ENCODE measurements at places on chromosomes 13 and 19. TPM values are rescaled to one million over a fixed set of nuclear protein-coding genes. Genes with fewer than 3 reads are reported as not detected.

The PEX11G gene
- total RNA-seq, result 4.3 TPM

The KASH5 gene
- total RNA-seq, result 0.14 TPM

The ZNF584 gene
- 6.8 TPM for total RNA-seq

The FAM216B gene
- total RNA-seq, result not detected

The ATCAY gene
- total RNA-seq, result 23.5 TPM

The KLHL1 gene
- total RNA-seq, result not detected

The TSHZ3 gene
- 22.3 TPM for total RNA-seq

The DENND1C gene
- total RNA-seq, result 6.3 TPM

The THSD8 gene
- 50.2 TPM for total RNA-seq

The ZBTB32 gene
- total RNA-seq, result 0.11 TPM

The REEP6 gene
- 19.5 TPM for total RNA-seq

DNA sequence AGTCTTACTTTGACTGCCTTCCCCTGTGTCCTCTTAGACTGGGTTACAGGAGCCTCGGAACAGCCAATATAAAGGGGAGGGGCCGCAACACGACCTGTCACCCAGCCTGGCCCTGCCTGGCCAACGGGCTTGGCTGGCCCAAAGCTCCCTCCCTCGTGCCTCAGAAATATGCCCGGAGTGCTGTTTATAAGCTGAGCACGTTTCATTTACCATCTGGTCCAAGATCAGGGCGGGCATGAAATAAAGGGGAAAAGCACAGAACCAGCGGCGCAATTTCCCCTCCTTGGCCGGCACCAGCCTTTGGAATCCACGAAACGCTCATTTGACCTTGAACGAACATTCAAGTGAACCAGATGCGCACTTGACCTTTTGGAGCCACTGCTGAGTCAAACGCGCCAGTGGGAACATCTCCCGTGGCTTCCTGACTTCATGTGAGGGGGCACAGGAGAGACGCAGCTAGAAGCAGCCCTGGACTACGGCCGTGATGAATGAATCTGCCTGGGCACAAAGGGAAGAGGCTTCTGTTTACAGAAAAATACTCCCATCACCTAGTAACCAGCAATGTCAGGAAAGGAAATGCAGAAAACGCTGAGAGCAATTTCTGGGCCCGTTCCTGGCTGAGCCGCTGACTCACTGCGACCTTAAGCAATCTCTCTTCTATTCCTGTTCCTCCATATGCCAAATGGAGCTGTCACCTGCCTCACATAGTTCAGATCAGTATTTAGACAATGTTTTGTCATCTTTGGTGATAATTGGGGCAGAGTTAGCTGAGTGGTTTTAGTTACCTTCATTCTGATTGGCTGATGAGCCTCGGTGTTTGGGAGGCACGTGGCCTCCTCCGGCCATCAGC, 53.3 kb downstream of the RFX2 start:
- DNase-seq, result no peak

DNA sequence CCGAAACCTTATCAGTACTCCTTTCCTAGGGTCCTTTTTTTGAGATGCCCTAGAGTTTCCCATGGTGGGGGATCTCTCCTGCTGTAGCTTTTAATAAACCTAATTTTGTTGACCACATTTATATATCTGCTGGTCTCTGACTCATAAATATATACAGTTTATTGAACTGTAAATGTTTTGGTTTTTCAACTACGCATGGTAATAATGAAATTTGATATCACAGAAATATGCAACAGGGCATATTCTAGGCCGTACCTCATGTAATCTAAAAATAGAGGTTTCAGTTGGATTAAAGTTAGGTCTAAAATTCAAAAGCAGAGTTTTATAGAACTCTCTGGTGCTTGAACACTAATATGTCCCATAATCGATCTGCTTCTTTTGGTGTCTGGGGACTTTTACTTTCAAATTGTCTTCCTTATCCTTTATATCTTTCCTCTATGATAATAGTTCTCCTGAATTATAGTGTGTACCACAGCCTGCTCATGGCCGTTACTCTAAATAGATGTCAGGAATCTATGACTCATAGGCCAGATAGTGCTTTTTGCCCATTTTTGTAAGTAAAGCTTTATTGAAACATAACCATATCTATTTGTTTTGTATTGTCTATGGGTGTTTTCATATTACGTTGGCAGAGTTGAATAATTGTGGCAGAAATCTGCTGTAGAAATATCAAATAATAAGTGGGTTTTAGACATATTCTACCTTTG, 324.8 kb upstream of the PCDH9 start:
- DNase-seq, result no peak

DNA sequence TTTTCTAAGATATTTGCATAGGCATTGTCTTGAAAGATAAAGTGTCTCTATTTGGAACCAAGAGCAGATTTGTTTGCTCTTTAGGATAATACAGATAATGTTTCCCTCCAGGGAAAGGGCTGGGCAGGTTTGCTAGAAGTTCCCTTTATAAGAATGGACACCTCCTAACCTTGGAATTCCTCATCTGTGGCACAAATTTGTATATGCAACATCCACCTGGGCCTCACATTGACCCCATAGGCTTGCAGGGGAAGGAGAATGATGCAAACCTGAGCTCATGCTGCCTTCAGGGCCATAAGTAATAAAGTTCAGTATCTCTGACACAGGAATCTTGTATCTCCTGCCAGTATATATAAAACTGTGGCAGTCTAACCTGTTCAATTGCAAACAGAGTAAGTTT, 508.4 kb upstream of the MIR17HG start:
- no peak for DNase-seq

DNA sequence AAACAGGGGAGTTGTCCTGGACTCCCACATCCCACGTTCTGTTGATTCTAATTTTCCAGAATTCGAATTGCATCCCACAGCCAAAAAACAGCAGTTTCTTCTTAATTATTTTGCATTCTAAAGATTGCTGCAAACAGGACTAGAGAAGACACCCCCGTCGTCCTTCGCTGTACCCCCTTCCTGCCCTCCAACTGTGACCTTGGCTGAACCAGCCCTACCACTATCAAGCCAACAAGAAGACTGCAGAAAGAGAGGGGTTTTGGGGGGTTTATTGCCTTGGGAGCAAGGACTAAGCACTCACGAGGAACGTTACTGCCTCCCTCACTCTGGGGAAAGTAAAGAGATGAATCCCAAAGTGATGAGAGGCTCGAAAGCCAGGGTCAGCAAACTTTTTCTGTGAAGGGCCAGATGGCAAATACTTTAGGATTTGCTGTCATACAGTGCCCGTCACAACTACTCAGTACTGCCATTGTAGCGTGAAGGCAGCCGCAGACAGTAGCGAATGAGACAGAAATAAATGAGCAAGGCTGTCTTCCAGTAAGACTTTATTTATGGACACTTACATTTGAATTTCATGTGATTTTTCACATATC, 32.5 kb upstream of the KATNAL1 start:
- no peak for DNase-seq

DNA sequence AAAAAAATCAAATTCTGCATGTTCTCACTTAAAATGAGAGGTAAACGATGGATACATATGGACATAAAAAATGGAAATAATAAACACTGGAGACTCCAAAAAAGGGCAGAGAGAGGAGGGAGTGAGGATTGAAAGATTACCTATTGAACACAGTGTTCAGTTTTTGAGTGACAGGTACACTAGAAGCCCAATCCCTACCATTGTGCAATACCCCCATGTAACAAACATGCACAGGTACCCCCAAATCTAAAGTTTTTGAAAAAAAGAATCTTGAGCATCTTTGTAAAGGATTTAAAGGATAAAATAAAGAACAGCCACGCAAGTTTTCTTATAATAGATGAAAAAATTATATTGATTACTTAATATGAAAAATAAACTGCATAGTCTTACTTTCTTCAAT, 16.7 kb upstream of the CLC start:
- DNase-seq, result no peak

DNA sequence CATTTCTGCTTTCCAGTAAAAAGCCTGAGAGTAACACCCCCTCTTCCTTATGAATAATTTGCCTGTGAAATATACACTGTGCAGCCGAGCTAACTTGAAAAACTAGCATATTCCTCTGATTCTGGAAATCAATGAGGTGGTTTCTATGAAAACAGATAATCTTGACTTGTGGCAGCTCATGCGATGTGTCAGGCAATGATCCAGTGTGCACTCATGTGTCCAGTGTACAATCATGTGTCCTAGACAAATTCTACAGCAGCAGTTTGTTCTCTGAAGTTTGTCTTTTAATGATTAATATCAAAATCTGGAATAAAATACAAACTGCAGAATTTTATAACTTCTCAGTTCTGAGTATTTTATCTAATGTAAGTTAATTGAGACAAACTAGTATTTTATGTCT, 2213.9 kb upstream of the PCDH20 start:
- no peak for DNase-seq

DNA sequence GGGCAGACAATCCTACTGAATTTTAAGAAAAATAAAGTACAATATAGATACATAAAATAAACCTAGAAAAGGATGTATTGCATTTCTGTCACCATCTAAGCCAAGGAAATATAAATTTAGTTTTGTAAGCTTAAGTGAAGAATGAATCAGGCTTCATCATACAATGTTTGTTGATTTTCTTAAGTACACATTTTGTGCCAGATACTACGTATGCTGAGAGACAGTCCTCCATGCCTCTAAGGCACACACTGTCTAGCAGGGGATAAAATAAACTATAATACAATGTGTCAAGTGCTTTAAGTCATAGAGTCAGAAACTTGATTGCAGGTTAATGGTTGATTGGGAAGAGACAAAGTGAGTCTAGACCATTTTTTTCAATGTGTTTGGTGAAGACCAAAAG, 465.7 kb downstream of the TBC1D4 start:
- no peak for DNase-seq

DNA sequence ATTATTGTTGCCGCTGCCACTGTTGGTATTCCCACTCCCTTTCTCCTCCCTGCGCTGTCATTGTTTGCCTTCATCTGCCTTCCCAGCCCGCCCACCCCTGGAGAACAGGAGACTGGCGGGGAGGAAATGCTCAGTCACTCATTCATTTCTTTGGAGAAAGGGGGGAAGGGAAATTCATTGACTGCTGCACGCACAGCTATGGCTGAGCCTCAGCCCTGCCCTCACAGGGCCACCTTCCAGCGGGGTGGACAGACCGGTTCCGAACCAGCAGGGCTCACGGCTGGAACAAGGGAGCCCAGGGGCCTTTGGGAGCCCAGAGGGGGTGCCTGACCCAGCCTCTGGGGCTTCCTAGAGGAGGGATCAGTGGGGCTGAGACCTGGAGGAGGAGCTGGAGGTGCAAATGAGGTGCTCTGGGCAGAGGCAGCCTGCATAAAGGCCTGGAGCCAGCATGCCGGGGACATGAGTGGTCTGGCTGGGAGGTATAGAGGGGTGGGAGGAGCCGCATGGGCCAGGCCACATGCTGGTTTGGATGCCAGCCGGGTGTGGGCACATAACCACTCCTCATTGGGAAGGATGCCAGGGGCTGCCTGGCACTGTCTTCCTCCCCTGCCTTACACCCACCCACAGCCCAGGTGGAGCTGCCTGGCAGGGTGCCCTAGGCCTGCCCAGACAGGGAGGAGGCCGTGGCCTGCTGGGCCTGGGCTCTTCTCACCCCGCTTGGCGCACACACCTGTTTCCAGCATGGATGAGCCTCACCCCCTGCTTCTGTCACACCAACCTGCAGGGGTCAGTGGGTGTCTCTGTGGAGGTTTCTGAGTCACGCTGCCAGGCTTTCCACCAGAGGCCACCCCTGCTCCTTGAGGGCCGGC, 26.8 kb downstream of the PPP5C start:
- DNase-seq, result peak; percentile 61

DNA sequence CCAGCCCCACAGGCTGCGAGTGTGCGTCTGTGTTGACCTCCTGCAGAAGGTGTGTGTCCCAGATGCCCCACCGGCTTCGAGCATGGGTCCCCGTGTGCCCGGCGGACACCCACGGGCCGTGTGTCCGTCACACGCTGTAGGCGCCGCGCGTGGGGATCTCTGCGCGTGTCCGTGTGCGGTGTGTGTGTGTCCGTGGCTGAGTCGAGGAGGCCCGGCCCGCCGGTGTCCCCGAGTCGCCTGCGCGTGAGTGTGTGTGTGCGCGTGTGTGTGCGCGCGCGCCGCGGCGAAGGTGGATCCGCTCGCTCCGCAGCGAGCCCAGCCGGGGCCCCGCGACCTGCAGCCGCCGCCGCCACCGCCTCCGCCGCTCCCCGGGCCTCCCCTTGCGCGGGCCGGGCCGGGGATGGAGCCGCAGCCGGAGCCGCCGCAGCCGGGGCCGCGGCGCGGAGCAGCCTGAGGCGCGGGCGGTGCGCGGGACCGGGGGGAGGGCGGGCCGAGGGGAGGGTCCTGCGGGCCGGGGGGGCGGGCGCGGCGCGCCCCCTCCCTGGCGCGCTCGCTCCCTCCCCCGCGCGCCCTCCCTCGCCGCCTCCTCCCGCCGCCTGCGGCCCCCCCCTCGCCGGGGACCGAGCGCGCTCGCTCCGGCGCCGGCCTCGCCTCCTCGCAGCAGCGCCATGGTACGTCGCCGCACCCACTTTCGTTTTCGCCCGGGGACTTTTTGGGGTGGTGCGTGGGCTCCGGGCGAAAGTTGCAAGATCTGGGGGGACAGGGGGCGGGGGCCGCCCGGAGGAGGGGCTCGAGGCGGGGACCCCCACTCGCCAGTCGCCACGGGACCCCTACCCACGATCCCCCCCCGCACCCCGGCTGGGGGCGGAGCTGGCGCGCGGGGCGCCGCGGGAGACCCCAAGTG, 7.1 kb upstream of the NFIC start:
- DNase-seq, result no peak

- DNase-seq, result no peak
Measured at GRCh38 chr13:58085819-58086218, 454.3 kb downstream of the PCDH17 start.

DNA sequence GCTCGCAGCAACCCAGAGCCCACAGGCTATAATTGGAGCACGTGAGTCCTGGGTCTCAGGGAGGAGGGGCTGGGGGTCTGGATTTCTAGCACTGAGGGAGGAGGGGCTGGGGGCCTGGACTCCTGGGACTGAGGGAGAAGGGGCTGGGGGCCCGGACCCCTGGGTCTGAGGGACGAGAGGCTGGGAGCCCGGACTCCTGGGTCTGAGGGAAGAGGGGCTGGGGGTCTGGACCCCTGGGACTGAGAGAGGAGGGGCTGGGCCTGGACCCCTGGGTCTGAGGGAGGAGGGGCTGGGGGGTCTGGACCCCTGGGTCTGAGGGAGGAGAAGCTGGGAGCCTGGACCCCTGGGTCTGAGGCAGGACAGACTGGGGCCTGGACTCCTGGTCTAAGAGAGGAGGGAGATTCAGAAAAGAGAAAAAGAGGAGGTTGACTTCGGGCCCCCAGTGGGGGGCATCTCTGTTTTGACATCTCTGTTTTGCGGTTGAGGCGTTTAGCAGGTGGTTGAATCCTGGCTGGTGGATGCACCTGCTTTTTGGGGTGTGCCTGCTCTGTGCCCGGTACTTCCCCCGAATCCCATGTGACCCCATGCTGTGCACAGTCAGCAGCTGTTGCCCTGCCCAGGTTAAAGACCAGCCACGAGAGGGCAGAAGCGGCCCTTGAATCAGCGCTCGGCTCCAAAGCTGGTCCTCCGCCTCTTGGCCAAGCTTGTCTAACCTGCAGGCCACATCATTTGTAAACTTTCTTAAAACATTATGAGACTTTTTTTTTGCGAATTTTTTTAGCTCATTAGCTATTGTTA, 10.5 kb downstream of the PVR start:
- peak; percentile 83 for DNase-seq

- no peak for DNase-seq
Measured at GRCh38 chr19:18439025-18439909, 1.3 kb upstream of the ISYNA1 start.
